ENCODE measurements at places on chromosomes 13 and 19.

DNA sequence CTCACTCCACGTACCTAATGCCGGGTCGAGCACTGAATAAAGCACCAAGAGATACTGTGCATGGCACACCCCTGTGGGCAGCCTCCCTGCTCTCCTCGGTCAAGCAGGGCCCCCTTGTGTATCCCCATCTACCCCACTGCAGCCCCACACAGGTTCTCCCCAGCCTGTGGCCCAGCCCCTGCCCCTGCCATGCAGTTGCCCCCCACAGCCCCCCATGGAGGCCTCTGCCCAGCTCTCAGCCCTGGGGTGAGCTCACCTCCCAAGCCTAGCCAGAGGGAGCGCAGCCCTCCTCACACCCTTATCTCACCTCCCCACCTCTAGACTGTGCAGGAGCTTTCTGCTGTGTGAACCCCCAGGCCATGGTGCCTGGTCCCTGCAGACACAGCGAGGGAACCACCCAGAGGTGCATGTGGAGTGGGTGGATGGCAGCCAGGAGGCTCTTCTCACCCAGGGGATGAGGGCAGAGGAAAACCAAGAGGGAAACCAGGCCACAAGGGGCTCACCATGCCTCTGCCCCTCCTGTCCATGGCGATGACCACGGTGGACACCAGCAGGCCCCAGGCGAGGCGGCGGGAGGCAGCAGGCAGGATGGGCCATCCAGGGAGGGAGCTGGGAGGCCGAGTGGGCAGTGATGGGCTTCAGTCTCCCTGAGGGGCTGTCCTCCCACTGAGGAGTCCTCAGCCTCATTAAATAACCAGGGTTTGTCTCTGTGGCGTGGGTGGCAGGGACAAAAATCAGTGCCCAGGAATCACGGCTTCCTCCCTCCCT lies 83.2 kb downstream of the ANKRD10 start:
- DNase-seq: no peak

DNA sequence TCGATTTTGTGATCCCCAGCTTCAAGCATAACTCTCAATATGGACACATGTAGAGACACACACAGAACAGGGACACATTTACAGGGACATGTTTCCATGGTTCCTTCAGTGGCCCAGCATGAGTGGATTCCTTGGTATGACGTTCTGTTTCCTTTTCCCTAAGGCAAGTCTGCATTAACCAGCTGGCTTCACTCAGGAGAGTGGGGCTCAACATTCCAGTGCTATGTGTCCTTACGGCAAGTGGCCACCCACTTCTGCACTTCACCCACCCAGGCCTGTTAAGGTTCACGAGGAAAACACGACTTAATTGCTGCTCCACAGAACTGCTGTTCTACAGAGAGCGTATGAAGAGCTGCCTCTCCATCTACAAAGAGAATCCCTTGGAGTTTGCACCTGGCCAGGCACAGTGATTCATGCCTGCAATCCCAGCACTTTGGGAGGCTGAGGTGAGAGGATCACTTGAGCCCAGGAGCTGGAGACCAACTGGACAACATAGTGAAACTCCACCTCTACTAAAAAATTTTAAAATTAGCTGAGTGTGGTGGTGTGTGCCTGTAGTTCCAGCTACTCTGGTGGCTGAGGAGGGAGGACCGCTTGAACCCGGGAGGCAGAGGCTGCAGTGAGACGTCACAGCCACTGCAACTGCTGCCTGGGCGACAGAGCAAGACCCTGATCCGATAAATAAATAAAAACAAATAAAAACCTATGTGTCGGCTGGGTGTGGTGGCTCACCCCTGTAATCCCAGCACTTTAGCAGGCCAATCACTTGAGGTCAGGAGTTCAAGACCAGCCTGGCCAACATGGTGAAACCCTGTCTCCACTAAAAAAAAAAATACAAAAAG lies 32.5 kb downstream of the BRD4 start:
- no peak for DNase-seq

GRCh38 chr19:6685482-6685881 lies 15.5 kb upstream of the TNFSF14 start:
- no peak for DNase-seq

GRCh38 chr19:53989600-53990533 lies 1.6 kb upstream of the CACNG6 start:
- no peak for DNase-seq

GRCh38 chr19:46715620-46715974 lies 1.3 kb downstream of the PRKD2 start:
- DNase-seq: no peak

GRCh38 chr13:20001366-20002190 lies 43.1 kb downstream of the ZMYM2 start:
- no peak for DNase-seq

DNA sequence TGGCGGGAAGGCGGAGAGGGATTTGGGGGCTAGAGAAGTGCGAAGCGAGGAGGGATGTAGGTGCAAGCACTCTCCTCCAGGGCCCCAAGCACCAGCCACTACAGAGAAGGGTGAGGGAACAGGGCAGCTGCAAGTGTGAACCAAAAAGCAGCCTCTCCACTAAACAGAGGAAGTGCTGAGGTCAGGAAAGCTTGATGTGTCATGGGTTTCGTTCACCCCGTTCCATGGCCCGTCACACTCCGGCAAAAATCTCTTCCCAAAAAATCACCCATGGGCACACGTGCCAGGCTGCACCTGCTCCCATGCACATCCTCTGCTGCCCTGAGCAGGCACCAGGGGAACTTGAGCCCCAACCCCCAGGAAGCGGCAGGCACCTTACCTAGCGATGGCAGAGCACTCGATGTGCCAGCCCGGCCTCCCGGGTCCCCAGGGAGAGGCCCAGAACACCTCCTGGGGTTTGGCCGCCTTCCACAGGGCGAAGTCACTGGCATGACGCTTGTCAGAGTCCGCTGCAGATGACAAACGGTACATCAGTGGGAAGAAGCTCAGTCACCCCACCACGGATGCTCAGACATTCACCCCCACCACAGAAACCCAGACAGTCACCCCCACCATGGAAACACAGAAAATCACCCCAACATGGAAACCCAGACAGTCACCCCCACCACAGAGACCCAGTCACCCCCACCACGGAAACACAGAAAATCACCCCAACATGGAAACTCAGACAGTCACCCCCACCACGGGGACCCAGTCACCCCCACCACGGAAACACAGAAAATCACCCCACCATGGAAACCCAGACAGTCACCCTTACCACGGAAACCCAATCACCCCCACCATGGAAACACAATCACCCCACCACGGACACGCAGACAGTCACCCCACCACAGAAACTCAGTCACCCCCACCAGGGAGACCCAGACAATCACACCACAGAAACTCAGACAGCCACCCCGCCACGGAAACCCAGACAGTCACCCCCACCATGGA lies 29.0 kb downstream of the CARS2 start:
- DNase-seq: no peak

DNA sequence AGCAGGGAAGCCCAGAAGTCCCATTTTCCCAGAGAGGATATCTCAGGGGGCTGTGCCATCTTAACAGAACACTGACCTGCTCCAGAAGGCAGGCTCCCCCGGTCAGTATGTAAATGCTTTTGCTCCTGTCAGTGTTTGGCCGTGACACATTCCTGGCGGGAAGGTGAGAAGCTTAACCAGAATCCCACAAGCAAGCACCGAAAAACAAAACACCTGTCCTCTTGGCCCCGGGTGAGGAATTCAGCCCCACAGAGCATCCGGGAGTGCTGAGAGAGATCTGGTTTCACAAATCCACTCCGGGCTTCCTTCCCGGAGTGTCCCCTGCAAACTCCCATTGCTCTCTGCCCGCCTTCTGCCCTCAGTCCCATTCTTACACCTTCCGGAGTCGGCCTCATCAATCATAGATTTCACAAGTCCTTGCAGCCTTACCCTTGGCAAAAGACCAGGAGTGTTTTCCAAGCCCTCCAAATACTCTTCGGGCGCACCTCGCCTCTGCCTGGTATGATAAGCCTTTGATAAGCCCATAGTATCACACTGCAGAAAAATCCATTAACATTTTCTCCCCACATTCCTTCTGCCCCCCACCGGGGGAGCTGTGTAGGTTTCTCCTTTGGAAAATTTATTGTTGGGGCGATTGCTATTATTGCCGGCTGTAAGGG lies 12.2 kb downstream of the TPM4 start:
- no peak for DNase-seq

GRCh38 chr13:112809332-112810315 lies 119.8 kb downstream of the ATP11A start:
- no peak for DNase-seq

- no peak for DNase-seq
These were observed 72.0 kb downstream of the TEX29 start for GRCh38 chr13:111392486-111392885.

GRCh38 chr13:72804301-72804700 lies 22.4 kb downstream of the PIBF1 start:
- DNase-seq: no peak

DNA sequence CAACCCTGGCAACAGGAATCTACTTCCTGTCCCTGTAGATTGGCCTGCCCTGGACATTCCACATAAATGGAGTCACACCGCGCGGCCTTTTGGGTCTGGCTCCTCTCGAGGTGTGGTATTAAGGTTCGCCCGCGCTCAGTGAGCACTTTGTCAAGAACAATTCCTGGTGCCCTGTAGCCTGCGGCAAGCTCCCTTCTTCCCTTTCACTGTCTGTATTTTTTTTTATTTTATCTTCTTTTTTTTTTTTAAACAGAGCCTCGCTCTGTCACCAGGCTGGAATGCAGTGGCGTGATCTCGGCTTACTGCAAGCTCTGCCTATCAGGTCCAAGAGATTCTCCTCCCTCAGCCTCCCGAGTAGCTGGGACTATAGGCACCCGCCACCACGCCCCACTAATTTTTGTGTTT lies 28.3 kb downstream of the PEX11G start:
- no peak for DNase-seq

DNA sequence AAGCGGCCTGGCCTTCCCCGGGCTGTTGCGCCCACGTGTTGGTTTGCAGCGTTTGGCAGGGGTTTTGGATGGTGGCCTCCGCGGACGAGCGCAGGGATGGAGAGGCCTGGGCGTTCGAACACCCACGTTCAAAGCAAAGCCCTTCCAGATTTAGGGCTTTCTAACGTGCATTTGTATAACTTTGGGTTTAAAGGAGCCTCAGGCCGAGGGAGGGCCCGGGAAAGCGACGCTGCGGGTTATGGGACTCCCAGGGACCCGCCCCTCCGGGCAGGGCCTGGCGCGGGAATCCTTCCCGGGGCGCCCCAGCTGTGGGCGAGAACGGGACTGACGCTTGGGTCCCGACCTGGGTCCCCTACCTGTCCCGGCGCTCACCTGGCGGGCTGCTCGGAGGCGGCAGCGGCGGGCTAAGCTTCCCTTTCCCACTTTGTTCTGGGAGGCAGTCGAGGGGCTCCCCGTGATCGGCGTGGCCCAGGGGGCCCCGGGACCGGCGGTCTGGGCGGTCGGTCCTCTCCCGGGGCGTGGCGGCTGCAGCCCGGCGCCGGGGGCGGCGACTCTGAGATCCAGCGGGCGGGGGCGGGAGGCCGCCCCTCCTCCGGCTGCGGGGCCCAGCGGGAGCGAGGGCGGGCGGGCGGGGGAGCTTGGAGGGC lies at the start of gene FBXO17:
Gene FBXO17, minus strand, starts transcription at position 529 of the 647 bp plus-strand sequence. CDS start 25,423 bp downstream, outside the sequence.
- no peak for DNase-seq

DNA sequence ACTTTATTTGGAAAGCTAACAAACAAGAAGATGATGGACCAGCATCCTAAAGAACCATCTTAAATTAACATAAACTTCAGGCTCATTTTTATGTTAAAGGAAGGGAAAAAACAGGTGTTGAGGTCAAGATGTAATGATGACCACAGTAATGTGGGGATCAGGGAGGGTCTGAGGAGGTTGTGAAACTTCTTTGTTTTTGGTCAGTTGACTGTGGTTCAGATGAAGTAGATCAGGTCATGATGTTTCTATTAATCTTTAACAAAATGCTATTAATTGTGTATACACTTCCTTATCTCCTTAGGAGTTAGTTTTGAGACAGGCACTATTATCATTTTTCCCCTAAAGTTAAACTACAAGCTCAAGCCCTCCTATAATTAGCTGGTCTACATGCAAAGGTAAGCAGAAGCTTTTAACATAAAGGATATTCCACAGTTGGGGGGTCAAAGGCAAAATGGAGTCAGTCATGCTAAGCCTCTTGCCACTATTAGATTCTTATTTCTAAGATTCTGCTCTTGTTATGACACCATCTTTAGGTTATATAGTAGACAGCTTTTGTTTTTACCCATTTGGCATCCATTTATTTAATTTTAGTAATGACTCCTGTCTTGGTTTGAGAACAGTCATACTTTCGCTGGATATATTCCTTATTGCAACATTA lies 800.1 kb upstream of the PCDH9 start:
- no peak for DNase-seq

DNA sequence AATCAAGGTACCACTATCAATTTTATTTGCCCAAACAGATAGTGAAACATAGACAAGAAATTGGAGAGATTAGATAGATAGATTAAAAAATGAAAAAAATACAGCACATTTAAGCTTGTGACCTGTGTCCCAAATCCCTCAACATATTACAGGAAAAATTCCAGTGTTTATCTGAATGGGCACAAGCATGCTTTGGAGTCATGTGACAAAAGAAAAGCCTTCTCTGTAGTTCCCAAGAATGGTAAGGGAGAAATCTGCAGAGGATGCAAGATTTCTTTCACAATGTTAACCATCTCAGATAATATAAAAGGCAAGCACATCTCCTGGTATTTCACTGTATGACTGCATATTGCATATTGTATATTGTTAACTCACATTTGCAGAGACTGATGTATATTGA lies 168.0 kb downstream of the PCDH9 start:
- no peak for DNase-seq

- DNase-seq: no peak
These were observed 142.0 kb downstream of the ZNF737 start for GRCh38 chr19:20423381-20424197.

GRCh38 chr19:33683881-33684537 lies 62.3 kb downstream of the CHST8 start:
- DNase-seq: no peak

GRCh38 chr19:35955881-35956634 lies 19.9 kb downstream of the LRFN3 start:
- no peak for DNase-seq

DNA sequence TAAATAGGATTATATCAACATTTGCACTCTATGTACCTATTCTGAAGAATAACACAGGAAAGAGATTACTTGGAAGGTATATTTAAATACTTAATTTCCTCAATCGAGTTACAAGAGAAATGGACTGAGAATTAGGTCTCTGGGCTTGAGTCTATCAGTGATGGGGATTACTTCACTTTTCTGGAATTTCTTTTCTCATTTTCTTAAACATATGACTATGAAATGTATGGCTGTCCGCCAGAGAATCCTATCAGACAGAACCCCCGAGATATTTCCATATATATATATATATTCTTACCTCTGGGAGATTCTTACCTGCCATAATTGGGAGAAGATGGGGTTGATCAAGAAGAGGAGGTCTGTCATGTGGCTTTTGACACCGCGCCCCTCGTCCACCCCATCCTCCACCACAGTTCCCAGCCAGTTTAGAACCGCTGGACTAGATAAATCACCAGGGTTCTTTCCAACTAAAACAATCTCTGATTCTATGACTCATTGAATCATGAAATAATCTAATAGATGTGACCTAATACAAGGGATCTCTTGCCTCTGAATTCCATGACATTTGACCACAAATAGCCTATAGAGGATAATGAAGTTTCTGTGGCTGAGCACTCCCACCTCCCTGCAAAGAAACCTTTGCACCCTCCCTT lies 231.3 kb downstream of the TBC1D4 start:
- no peak for DNase-seq

GRCh38 chr19:43790587-43790986 lies 9.8 kb upstream of the KCNN4 start:
- DNase-seq: no peak

- no peak for DNase-seq
These were observed 63.7 kb upstream of the IPO5 start for GRCh38 chr13:97889803-97890202.

Data from CD4-positive, alpha-beta T cell (primary cell).